ENCODE measurements at places on chromosomes 6 and 20. TPM values are rescaled to one million over a fixed set of nuclear protein-coding genes. Genes with fewer than 3 reads are reported as not detected.

GRCh38 chr6:114471450-114471849 lies 128.6 kb upstream of the HS3ST5 start:
- no peak overlapping the region for H3K4me3 ChIP-seq
- H3K27ac ChIP-seq = no peak overlapping the region
- DNase-seq = no peak

DNA sequence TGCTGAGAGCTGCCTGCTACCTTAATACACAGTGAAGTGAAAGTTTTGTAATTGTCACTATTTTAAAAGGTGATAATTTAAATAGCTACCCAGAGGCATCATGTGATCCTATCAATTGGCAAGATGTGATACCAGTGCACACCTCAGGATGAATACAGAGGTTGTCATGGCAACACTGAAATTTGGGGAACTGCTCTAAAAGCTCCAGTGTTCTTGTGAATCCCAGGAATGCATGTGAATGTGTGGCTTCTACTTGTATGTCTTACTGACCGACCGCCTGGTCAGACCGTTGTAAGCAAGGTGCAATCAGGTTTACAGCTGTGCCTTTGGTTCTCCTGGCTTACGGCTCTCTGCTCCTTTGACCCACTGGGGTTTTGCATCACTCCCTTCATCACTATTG lies 146.3 kb upstream of the GJE1 start:
- H3K4me1 ChIP-seq = no peaks in the 10 kb centered on the region
- no peak overlapping the region for H3K4me3 ChIP-seq
- H3K27me3 ChIP-seq = no peaks in the 10 kb centered on the region
- no peak overlapping the region for H3K27ac ChIP-seq
- no peaks in the 10 kb centered on the region for H3K36me3 ChIP-seq

DNA sequence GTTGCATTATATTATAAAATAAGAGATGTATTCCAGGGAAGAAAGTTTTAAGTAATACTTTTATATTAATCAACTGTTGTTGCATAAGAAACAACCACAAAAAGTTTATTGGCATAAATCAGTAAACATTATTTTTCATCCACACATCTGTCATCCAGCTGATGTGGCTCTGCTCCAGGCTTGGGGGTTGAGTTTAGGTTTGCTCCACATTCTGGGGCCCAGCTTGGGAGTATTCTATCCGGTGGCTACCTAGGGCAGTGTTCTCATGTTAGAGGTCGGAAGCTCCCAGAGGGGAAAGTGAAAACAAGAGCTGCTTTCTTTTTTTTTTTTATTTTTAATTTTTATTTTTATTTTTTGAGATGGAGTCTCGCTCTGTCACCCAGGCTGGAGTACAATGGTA lies 728.4 kb upstream of the FLRT3 start:
- DNase-seq = no peak
- no peaks in the 10 kb centered on the region for H3K4me1 ChIP-seq
- H3K27me3 ChIP-seq = no peaks in the 10 kb centered on the region
- H3K4me3 ChIP-seq = no peak overlapping the region
- no peak overlapping the region for H3K27ac ChIP-seq

DNA sequence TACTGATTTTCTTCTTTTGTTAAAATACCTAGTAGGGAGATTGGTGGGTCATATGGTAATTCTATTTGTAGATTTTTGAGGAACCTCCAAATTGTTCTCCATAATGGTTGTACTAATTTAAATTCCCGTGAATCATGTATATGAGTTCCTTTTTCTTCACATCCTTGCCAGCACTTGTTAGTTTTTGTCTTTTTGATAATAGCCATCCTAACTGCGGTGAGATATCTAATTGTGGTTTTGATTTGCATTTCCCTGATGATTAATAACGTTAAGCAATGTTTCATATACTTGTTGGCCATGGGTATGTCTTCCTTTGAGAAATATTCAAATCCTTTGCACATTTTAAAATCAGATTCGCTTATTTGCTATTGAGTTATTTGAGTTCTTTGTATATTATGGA lies 110.9 kb downstream of the JAG1 start:
- no peaks in the 10 kb centered on the region for H3K27me3 ChIP-seq
- H3K4me1 ChIP-seq = peaks cover 31% of the 10 kb centered on the region
- H3K36me3 ChIP-seq = no peaks in the 10 kb centered on the region
- no peak for DNase-seq
- H3K4me3 ChIP-seq = no peak overlapping the region

DNA sequence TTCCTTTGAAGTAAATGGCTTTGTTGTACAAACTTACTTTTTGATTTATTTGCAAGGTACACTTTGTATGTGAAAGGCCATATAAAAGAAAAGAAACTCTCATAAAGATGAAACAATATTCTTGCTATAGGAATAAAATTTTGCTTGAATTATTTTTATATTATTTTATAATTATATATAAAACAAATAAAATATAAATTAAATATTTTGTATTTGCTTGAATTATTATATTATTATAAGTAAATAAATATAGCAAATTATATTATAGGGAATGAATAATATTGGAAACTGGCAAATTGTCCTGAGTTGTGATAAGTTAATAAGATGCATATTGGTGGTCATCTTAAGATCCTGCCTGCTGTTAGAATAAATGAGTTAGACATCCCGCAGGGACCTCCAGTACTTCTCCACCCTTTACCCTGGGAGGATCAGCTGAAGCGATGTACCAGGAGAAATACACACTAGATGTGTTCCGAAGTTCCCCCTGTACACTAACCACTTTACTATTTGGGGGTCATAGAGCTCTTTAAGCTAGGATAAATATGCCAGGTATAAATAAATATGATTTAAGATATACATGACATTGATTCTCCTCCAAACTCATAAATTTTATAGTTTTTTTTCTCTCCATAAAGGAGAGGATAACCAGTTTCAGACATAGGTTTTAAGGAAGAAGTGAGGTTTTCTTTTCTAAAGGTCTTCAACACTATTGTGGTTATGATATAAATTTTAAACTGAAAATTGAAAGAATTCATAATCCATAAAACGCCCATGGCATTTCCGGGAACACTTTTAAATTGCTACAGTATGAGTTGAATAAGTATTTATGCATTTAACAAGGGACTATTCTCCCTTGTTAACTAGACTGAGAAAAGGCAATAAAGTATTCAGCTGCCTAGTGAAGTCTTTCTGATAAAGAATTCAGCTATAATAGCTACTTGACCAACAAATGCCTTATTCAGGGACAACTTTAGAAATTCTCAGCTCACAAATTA lies 486.3 kb upstream of the MARCKS start:
- no peak overlapping the region for H3K4me3 ChIP-seq
- no peaks in the 10 kb centered on the region for H3K27me3 ChIP-seq
- H3K27ac ChIP-seq = no peak overlapping the region
- no peaks in the 10 kb centered on the region for H3K4me1 ChIP-seq
- DNase-seq = no peak

DNA sequence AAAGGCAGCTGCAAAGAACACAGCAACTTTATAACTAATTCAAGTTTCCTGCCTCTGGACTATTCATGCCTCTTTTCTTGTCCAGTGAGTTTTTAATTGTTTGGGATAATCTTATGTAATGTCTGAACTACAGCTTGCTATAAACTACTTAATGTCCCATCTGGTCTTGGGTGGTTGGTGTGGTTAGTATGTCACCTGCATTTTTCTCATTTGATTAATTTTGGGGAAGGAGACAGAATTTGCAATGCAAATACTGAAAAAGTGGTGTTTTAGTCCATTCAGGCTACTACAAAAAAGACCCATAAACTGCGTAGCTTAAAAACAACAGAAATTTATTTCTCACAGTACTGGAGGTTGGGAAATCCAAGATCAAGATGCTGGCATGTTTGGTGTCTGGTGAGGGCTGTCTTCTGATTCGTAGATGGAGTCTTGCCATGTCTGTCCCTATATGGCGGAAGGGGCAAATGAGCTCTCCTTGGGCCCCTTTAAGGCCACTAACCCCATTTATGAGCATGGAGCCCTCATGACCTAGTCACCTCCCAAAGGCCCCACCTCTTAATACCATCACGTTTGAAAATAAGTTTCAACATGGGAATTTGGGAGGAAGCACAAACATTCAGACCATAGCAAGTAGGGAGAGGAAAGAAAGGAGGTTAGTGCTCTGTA lies 22.4 kb downstream of the RNF8 start:
- H3K27ac ChIP-seq = no peak overlapping the region
- peaks cover 19% of the 10 kb centered on the region for H3K4me1 ChIP-seq
- no peak overlapping the region for H3K4me3 ChIP-seq

GRCh38 chr6:34570066-34570833 lies 14.1 kb upstream of the SPDEF start:
- no peaks in the 10 kb centered on the region for H3K4me1 ChIP-seq
- H3K27ac ChIP-seq = no peak overlapping the region
- no peaks in the 10 kb centered on the region for H3K36me3 ChIP-seq
- no peak overlapping the region for H3K4me3 ChIP-seq

DNA sequence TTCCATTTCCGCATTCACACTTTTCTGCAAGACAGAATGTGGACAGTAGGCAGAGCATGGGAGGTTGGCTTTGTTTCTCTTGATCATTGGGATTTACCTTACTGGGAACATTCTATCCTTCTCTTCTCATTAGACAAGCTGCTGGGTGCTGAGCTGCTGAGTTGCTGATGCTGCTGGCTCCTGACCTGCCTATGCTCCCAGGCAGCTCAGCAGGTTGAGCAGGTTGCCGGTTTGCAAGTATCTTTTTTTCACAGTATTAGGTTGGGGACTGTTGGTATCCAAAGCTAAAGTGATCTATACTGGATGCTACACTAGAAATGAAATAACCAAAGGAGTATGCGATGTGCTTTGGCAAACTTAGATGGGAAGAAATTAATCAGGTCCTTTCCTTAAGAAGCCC lies 23.7 kb upstream of the ADGRF4 start:
- DNase-seq = no peak
- no peaks in the 10 kb centered on the region for H3K4me1 ChIP-seq
- no peaks in the 10 kb centered on the region for H3K36me3 ChIP-seq
- no peak overlapping the region for H3K27ac ChIP-seq

DNA sequence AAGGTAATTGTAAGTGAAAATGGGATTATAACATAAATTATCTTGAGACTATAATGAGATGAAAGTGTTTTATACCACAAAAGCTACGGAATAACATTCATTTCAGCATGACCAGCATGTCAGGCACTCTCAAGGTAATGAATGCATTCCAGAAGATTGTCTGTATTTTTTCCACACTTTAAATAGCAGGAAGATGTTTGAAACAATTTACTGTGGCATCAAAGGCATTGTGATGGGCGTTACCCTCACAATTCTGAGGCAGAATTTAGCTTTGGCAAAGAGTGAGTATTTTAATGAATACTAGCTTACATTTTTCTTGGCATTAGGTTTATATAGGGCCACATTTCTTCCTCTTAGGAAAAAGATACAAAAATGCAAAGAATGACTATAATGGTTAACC lies 627.2 kb downstream of the BCKDHB start:
- H3K4me1 ChIP-seq = no peaks in the 10 kb centered on the region
- H3K36me3 ChIP-seq = no peaks in the 10 kb centered on the region
- no peak overlapping the region for H3K27ac ChIP-seq
- no peak overlapping the region for H3K4me3 ChIP-seq

- no peaks in the 10 kb centered on the region for H3K36me3 ChIP-seq
- no peak for DNase-seq
- H3K27me3 ChIP-seq = no peaks in the 10 kb centered on the region
- H3K4me3 ChIP-seq = no peak overlapping the region
- peaks cover 54% of the 10 kb centered on the region for H3K4me1 ChIP-seq
These were observed 28.3 kb downstream of the PHF3 start for GRCh38 chr6:63663956-63664281.

DNA sequence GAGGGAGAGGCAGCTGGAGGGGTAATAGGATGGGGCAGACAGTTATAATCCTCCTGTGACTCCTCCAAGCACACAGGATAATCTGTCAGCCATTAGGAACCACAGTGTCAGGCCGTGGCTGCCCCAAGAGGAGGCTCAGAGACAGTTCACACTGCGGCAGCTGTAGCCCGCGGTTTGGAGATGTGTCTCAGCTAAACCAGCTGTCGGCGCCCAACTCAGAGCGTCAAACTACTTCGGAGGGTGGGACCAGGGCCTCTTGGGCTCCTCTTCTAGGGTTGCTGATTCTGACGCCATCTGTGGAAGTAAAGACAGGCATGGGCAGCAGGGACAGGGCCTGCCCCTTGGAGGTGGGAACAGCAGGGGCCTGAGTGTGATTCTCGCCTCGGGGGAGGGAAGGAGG lies 309.8 kb downstream of the CDC5L start:
- no peak overlapping the region for H3K27ac ChIP-seq
- DNase-seq = peak; percentile 82
- H3K4me1 ChIP-seq = no peaks in the 10 kb centered on the region

GRCh38 chr20:32494483-32495216 lies 90.5 kb downstream of the NOL4L start:
- H3K27me3 ChIP-seq = no peaks in the 10 kb centered on the region
- H3K36me3 ChIP-seq = no peaks in the 10 kb centered on the region
- no peak for DNase-seq

GRCh38 chr6:114355300-114355699 lies 12.5 kb upstream of the HS3ST5 start:
- no peaks in the 10 kb centered on the region for H3K27me3 ChIP-seq
- no peak overlapping the region for H3K4me3 ChIP-seq
- no peaks in the 10 kb centered on the region for H3K36me3 ChIP-seq
- H3K4me1 ChIP-seq = no peaks in the 10 kb centered on the region
- no peak overlapping the region for H3K27ac ChIP-seq

- no peaks in the 10 kb centered on the region for H3K36me3 ChIP-seq
- H3K27me3 ChIP-seq = no peaks in the 10 kb centered on the region
- H3K27ac ChIP-seq = peak overlapping the region; percentile 82
- peaks cover 19% of the 10 kb centered on the region for H3K4me1 ChIP-seq
These were observed 136.3 kb downstream of the LY86 start for GRCh38 chr6:6724539-6725467.

DNA sequence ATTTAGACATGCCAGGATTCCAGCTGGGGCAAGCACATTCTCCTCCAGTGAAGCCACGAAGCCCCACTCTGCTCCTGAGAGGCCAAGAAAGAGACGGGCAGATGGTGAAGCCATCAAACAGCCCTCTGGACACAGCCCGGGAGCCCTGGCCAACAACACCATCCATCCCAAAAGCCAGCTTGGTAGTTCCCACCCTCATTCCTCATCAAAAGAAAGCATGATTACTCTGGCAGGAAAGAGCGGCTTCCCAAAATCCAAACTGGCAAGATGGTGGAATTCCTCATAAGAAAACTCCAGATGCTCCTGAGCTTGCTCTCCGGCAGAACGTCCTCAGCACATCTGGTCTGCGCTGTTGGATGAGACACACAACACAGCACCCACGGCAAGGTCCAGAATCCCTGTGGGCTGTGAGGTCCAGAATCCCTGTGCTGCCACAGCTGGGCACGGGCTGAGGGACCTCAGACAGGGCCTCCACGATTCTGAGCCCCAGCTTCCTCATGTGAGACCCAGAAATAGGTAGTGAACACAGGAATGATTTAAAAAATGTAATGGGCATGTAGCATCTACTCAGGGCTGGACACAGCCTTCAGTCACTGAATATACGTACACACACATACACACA lies 52.6 kb downstream of the THBS2 start:
- no peaks in the 10 kb centered on the region for H3K4me1 ChIP-seq
- no peak overlapping the region for H3K4me3 ChIP-seq
- H3K27ac ChIP-seq = no peak overlapping the region
- no peaks in the 10 kb centered on the region for H3K27me3 ChIP-seq
- no peaks in the 10 kb centered on the region for H3K36me3 ChIP-seq

- no peak overlapping the region for H3K27ac ChIP-seq
- no peaks in the 10 kb centered on the region for H3K4me1 ChIP-seq
- H3K27me3 ChIP-seq = no peaks in the 10 kb centered on the region
- H3K4me3 ChIP-seq = no peak overlapping the region
- H3K36me3 ChIP-seq = no peaks in the 10 kb centered on the region
These were observed 149.3 kb downstream of the PTPRT start for GRCh38 chr20:43040427-43040826.

Gene TMEM244
- not detected for total RNA-seq

Gene LY6G6C
- not detected for total RNA-seq

Gene MLIP
- not detected for total RNA-seq

Gene GMDS
- total RNA-seq = 30.2 TPM

Data from vagina (tissue), 2 donors.